ENCODE measurements at places on chromosomes 16 and 17.
A peak's percentile ranks its signal among the peaks of the same experiment; 100 is the strongest.

- DNase-seq = no peak
These were observed 615 bp downstream of the PHKG2 start for GRCh38 chr16:30748634-30749445.

DNA sequence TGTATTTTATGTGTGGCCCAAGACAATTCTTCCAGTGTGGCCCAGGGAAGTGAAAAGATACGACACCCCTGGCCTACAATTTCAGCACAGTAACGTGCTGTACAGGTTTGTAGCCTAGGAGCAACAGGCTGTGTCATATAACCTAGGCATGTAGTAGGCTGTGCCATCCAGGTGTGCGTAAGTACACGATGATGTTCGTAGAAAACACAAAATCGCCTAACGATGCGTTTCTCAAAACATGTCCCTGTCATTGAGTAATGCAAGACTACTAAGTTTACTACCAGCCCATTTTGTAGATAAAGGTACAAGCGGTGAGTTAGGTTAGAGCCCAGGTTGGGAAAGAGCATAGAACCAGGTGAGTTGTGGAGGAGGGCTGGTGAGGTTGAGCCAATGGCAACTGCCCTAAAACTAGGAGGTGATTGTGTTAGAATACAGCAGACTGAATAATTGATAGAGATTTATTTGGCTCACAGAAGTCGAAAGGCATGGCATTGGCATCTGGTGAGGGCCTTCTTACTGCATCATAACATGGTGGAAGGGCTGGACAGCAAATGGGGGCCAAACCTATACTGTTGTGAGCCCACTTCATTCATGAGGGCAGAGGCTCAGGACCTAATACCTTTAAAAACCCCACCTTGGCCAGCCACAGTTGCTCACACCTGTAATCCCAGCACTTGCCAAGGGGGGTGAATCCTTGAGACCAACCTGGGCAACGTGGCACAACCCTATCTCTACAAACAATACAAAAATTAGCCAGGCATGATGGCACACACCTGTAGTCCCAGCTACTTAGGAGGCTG lies 4.2 kb downstream of the EIF1 start:
- no peak for DNase-seq

DNA sequence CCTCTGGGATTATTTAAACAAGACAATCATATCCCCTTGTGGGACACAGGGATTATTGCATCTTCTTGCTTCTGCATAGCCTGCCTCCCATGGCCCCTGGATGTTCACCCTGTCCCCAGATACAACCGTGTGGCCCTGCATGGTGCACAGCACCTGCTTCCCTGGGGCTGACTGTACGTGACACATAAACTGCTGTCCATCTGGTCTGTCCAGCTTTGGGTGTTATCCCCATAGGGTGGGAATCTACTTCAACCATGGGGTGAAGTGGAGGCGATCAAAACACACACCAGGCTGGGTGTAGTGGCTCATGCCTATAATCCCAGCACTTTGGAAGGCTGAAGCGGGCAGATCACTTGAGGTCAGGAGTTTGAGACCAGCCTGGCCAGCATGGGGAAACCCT lies 138.8 kb downstream of the XYLT1 start:
- DNase-seq = no peak

DNA sequence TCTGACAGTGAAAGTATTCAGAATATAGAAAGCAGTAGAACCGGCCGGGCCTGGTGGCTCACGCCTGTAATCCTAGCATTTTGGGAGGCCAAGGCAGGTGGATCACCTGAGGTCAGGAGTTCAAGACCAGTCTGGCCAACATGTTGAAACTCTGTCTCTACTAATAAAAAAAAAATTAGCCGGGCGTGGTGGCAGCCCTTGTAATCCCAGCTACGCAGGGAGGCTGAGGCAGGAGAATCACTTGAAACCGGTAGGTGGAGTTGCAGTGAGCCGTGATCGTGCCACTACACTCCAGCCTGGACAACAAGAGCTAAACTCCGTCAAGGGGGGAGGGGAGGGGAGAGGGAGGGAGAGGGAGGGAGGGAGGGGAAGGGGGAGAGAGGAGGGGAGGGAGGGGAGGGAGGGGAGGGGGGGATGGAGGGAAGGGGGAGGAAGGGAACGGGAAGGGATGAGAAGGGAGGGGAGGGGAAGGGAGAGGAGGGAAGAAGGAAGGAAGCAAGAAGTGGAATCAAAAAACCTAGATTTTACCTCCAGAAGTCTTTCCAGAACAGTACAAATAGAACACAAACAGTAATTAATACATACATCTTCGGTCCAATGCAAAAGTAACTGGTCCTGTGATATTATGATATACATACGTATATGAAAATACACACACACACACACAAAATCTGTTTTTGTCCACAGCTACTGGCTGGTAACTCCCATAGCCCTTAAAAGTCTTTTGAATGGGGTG lies 10.9 kb upstream of the NT5C start:
- DNase-seq = no peak

GRCh38 chr17:17877529-17878358 lies 41.0 kb upstream of the SREBF1 start:
- DNase-seq = no peak

DNA sequence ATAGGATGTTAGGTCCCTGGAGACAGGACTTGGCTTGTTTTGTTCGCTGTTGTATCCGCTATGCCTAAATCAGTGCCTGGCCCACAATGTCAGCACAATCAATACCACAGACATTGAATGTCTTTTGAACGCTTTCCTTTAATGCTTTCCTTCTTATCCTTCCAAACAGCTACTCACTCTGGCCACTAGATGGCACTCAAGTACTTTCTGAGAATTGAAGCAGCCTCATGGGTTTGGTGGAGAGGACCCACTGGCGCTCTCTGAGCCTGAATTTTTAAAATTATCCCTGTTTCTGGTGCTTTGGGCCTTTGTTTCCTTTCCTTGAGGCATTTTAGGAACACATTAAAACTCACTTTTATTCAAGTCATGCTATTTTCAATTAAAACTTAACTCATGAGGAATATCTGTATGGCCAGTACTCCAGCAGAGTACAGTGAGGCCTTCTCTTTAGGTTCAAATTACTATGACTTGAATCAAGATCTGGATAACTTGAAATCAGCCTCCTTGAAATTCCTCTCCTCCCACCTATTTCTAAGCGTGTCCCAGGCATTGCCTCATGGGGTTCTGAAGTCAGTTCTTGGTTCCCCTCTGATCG lies 3.2 kb upstream of the NLRP1 start:
- peak; percentile 88 for DNase-seq

DNA sequence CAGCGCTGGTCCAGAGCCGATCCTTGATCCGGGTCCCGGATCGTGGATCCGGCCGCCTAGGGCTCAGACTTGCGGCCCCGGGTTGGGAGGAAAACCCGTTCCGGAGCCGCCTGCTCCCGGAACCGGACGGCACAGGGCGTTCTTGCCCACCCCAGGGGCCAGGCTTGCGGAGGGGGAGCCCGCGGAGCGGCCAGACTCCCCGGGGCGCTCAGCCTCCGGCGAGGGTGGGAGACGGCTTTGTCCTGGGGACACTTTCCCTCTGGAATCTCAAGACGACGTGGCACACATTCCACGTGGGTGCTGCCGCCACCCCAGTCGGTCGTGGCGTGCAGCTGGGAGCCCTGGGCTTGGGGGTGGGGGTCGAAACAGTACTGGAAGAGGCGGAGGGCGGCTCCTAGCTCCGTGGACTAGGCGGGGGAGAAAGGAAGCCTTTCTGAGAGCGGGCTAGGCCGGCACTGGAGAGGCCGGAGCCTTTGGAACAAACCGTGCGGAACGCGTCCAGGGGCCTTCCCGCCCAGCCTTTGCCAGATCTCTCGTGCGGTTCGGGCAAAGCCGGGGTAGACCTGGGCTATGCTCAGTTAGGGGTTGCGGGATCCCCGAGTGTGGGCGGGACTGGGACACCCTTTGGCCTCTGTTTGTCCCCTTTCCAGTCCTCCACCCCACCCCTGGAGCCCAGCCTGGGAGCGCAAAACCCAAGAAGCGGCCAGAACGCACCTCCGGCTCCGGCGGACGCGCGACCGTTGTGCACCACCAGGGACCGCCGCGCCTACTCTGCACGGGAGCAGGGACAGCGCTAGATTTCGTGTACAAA lies 26.5 kb downstream of the SREBF1 start:
- DNase-seq = no peak

DNA sequence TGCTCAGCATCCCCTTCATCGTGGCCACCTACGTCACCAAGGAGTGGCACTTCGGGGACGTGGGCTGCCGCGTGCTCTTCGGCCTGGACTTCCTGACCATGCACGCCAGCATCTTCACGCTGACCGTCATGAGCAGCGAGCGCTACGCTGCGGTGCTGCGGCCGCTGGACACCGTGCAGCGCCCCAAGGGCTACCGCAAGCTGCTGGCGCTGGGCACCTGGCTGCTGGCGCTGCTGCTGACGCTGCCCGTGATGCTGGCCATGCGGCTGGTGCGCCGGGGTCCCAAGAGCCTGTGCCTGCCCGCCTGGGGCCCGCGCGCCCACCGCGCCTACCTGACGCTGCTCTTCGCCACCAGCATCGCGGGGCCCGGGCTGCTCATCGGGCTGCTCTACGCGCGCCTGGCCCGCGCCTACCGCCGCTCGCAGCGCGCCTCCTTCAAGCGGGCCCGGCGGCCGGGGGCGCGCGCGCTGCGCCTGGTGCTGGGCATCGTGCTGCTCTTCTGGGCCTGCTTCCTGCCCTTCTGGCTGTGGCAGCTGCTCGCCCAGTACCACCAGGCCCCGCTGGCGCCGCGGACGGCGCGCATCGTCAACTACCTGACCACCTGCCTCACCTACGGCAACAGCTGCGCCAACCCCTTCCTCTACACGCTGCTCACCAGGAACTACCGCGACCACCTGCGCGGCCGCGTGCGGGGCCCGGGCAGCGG lies 3.2 kb downstream of the UTS2R start:
- DNase-seq = no peak

- DNase-seq = peak; percentile 36
These were observed 159.4 kb upstream of the CHMP6 start for GRCh38 chr17:80832266-80832676.

- no peak for DNase-seq
These were observed 76.3 kb downstream of the TANC2 start for GRCh38 chr17:63042256-63042812.

DNA sequence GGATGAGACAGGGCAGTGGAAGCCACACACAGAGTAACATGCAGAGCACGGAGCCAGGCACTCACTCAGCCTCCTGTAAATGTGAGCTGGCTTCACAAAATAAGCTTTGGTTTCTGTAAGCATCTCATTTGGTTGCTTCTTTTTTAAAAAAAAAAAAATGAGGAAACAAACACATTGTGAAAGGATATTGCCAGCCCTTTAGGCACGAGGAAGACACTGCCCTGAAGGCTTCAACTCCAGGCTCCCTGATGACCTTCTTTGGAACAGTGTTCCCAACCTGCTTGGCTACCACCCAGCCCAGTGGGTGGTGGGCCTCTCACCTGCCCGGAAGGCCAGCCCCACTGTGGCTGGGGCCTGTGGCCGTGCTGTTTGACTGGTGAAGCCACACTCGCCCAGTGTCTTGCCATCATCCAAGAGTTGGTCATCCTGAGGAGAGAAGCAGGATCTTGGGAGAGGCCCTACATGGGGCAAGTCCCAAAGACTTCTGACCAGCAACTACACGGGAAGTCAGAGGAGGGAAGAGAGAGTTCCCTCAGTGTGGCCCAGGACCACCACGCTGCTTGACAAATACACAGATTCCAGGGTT lies 1.9 kb downstream of the ELOB start:
- DNase-seq = no peak

DNA sequence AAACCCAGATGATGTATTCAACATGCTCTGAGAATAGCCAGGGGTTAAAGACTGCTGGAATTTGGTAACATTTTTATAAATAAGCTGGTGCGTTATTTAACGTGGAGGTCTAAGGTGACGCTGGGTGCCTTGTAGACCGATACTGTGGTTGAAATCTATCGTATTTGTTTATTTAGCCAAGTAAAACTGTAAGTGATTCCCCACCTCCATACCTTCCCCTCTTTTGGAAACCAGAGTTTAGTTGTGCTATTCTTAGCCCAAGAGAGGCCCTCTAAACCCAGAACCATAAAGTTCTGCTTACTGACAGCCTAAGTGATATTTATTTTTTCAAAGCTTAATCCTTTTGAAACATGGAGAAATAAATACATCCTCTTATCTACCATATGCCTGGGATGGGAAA lies 744.5 kb downstream of the WWOX start:
- DNase-seq = no peak

DNA sequence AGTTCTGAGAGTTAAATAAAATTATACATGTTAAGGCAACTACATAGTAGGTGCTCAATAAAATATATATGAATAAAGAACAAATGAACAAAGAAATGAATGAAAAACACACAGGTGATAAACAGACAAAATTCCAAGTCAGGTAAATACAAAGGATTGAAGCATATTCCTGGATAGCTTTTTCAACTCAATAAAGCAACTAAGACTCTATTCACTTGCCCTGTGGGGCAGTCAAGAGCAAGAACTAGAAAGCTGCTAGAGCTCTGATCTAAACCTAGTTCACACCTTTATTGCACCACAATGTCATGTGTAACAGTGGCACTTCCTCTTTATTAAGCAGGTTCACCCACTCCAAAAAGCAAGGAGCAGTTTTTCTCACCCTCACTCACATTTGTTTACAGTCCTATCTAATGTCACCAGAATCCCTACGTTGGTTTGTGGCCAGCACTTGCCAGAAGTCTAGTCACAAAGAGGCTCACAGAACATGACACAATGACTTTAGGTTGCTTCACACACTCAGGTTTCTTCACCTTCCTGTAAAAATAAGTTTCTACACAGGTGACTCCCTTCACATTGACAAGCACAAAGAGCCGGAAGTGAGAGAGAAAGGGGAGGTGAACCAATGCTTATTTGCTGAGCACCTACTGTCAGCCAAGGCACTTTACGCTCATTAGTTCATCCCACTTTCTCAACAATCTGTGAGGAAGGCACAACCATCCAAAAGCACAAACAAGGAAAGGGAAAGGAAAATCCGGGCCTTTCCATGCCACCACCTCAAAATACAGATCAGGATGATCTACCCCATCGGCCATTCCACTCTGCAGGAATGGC lies 70.8 kb downstream of the XPO6 start:
- no peak for DNase-seq

DNA sequence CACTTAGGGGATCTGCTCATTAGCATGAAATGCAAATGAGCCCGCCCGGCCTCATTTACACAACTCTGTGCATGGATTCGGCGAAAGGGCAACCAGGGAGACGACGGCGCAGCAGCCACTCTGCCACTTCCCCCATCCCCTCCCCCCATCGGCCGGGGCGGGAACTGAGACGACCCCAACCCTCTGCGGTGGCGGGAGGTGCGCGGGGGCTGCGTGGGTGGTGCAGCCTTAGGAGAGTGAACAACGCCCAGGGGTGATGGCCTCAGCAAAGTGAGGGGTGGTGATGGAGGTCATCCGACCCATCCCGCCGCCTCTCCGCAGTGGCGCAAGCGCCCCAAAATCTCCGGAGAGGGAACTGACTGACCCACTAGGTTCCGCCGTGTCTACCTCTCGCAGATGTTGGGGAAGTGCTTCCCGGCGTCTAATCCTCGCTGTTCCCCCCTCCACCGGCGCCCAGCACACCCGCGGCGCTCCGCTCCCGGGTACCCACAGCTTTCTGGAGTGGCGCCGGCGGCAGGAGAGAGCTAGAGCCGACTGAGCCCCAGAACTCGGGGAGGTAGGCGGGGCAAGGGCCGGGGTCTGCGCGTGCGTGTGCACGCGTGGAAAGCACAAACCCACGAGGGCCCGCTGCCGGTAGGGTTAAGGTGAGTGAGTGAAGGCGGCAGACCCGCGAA lies 1.4 kb upstream of the CACNA1G start:
- no peak for DNase-seq

GRCh38 chr17:42179911-42180410 lies 981 bp downstream of the KCNH4 start:
- peak; percentile 43 for DNase-seq

GRCh38 chr17:16434662-16435061 lies 19.3 kb downstream of the TRPV2 start:
- no peak for DNase-seq

- no peak for DNase-seq
These were observed 437.8 kb downstream of the SLC39A11 start for GRCh38 chr17:72654706-72655105.
